ENCODE measurements at places on chromosomes 4 and X.

DNA sequence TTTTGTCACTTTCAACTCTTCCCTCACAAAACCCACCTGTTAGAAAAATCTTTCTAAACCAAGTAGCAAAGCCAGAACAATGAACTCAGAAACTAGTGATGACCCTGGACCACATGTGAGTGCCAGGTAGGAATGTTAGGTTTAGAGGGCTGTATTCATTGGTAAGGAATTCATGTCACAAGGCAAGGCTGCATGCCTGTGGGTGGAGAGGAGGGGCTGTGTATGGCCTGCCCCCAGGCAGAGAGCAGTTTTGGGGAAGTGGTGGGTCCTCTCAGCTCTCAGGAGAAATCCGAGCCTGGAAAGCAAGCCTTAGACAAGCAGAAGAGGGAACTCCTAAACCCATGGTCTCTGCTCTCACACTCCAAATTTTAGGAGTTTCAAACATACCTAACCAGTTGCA, 2.4 kb downstream of the RNF175 start:
- DNase-seq = no peak

- DNase-seq = no peak
Observed at GRCh38 chrX:81304563-81304962, 102.7 kb downstream of the SH3BGRL start.

DNA sequence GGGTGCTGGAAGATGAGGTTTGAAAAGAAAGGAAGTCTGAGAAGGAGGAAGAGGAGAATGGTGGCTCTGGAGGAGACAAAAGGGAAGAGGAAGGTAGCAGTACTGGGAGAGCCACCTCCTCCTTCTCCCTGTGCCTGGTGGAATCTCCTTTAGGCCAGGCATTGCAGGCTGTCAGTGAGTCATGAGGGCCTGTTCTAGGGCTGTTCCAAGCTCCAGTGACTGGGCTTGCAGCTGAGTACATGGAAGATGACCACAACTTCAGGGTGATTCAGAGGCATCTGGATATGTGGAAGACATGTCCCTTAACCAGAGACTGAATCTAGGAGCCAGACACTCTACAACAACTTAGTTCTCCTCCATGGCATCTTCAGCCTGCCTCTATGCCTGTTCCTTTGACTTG, 107.8 kb downstream of the EFNB1 start:
- peak; percentile 88 for DNase-seq

- peak; percentile 85 for DNase-seq
Observed at GRCh38 chr4:5051278-5052203, at the start of gene STK32B. TSS of gene STK32B (plus strand) at chr4:5051480.

- no peak for DNase-seq
Observed at GRCh38 chr4:148015058-148015457, 283.2 kb downstream of the ARHGAP10 start.

- DNase-seq = peak; percentile 30
Observed at GRCh38 chr4:26124753-26125321, 196.0 kb upstream of the RBPJ start.

DNA sequence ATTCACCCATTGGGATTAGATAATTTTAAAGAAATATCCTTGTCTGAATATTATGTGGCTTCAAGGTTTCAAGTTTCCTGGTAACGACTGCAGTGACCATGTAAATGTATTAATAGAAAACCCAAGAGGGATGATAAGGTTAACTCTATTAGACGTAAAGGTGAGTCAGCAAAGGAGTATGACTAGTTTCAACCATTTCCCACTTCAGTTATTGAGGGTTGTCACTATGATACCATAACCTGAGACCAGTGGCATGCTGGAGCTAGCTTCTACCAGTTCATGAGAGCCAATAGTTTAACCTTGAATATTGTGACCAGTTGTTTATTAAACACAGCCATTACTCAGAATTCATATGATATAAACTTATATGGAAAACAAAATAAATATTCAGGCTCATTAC, 270.1 kb downstream of the TMA16 start:
- no peak for DNase-seq

DNA sequence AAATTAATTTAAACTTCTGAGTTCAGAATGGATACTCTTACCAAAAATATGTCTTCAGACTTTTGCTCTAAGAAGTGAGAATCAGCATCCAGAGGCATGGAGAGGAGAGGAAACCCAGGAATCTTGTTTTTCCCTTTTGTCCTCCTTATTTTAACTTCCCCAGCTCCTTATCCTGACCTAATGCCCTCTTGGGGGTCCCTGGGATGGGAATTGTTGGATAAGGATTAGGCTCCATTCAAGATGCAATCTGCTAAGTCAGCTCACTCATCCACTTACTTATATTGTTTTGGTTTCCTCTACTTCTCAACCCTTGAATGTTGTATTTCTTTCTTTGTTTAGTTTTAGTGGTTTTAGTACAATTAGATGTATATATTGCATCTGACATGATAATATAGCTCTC, 208.4 kb upstream of the PCDH7 start:
- DNase-seq = no peak

DNA sequence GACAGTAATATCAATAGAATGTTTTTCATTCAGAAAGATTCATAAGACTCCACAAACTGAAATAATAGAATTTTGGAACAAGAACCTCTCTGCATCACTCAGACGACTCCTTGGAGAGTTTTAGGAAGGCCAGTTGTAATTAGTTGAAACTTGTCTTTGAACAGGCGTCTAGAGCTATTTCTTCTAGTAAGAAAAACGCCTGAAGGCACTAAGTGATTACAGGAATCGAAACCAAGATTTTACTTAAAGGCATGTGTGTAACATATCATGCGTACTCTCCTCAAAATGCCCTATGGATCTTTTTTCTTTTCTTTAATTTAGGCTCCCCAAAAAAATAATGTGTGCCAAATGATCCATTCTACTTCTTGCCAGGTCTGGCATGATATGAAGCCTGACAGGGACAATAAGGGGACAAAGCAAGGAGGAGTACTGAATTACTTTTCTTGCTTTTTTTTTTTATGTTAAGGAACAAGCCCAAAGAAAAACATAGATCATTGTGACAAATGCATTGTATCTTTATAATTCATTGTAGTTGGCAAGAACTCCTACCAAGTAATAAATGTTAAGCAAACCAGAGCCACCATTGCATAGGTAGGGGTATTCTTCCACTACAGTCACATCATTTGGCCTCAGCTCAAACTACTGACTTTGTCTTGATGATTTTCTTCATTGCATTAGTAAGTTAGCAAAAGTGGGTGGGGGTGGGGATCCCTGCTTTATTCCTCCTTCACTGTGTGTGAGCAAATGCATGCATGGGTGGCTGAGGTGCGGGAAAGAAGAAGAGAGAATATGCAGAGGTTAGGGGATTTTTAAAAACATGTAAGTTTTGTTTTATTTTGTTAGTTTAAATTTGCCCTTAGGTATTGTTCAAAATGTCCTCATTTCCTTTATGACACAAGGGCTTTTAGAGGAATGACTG, 79.9 kb upstream of the ATOH1 start:
- no peak for DNase-seq

DNA sequence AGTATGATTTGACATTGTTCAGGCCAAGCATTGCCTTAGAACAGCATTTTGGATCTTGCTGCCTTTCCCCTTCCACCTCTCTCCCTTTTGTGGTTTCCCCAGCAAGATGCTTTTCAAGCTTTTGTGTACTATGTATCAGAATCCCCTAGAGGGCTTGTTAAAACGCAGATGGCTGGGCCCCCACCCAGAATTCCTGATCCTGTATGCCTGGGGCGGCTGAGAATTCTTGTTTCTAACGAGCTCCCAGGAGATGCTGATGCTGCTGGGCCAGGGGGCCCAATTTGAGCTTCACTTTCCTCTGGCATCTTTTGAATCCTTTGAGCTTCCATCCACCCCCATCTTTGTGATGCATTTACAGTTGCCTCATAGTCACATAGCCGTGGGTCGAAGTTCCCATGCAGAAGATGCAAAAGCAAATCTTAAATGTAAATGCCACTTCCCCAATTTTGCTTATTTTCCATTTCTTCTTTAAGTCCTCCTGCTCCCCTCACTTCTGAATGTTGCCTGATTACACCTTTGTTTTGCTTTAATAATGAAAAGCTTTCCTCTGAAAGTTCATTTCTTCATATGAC, 18.5 kb downstream of the HCCS start:
- DNase-seq = peak; percentile 52

DNA sequence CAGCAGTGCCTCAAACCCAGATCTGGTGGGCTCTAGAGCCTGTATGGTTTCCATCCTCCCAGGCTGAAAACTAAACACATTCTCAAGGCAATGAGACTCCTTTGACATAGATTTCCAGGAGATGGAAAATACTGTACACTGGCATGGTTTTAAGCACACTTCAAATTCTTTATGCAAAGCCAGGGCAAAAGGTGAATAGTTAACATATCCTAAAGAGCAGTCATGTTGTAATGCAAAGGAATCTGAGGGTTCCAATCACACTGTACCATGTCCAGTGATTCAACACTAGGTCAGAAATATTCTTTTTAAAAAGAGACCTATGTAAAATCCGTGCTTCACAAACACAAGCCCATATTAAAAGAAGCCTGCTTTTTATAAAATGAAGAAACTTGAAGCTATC, 195.3 kb downstream of the QDPR start:
- DNase-seq = no peak

GRCh38 chr4:43607827-43608461, 715.4 kb downstream of the GRXCR1 start:
- DNase-seq = no peak

DNA sequence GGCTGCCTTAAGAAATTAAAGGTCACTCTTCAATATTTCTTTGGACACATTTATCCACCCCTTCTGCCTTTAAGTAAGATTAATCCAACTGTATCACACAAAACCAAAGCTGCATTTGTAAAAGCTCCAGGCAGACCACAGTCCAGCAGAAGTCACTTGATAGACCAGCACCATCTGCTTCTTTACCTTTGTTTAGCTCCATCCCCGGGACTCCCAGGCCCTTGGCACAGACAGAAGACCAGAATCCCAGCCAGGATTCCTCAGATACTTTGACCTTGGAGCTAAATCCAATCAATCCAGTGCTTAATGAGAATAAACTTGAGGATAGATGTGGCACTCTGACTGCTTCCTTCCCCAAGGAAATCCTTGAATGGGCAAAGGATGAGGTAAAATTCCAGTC, 333.1 kb upstream of the RASGEF1B start:
- DNase-seq = no peak

DNA sequence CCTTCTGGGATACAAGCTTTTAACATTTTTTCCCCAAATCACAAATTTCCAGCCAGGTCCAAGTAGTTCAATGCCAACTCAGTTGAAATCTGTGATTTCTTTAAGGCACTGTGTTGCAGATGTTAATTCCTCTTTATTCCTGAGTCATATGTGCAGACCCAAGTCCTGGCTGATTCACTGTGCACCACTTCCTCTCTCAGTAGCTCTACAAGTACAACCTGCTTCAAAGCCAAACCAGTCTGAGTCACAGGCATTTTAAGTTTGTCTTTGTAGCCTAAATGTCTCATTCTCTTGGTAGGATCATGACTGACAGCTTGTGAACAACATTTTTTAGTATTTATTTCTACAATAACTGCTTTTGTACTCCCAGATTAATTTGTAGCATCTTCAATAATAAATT, 165.6 kb upstream of the S100G start:
- DNase-seq = peak; percentile 94

DNA sequence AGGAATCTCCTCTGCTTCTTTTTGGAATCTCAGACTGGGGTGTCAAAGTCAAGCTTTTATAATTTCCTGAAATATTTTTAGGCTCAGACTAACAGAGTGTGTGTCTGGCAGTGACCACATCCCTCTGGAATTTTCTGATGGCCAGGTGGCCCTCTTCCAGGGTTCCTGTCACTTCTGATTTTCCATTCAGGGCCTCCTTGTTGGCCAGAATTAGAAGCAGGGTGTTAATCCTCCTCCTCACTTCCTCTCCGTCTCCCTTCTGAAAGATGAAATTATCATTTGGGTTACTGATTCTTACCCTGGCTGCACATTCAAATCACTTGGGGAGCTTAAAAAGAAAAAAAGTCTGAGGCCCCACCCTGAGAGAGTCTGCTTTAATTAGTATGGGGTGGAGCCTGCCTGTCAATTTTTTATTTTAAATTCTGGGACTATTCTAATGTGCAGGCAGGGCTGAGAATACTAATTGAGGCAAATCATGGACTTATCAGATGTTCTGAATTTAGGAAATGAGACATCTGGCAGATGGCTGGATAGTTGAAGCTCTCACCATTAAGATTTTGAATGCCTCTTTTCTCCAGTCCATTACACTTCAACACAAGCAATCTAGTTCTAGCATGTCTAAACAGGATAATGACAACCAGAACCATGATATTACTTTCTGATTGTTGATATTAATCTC, 43.2 kb downstream of the HAND2 start:
- DNase-seq = no peak

- DNase-seq = no peak
Observed at GRCh38 chr4:8656185-8656517, 63.6 kb downstream of the CPZ start.

DNA sequence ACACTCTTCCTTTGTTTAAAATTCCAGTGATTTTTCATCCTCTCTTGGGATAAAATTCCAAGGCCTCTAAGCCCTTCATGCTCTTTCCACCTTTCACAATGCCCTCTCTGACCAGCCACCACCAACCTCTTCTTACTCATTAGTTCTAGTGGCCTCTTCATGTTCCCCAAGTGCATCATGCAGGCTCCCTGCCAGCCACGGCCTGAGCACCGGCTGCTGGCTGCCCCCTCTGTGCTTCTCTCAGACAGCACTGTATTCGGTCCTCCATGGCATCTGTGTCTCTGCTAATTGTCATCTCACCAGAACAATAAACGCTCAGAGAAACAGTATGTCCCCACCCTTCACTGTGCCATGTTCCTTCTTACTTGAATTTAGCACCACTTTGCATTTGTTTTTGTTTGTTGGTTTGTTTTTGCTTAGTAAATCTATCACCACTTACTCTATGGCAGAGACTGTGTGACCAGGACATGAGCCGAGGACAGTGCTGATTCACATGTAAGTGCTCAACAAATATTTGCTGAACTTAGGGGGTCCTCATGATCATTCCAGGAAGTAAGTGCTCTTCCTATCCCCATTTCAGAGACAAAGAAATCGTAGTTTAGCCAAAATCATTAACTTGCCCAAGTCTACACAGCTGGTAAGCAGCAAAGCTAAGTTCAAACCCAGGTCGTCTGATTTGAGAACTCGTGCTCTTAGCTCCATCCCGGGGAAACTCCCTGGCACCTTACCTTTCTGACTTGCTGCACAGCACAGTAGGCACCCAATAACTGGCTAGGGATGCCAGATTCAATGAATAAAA, 77.1 kb upstream of the UCP1 start:
- peak; percentile 9 for DNase-seq

GRCh38 chrX:47198026-47198686, 4.5 kb downstream of the UBA1 start:
- DNase-seq = peak; percentile 68

- DNase-seq = no peak
Observed at GRCh38 chrX:143306991-143307937, 210.0 kb downstream of the SPANXN3 start.

GRCh38 chr4:105060628-105061027, 86.0 kb upstream of the TET2 start:
- DNase-seq = no peak

GRCh38 chr4:100989401-100989800, 357.9 kb downstream of the PPP3CA start:
- no peak for DNase-seq

- no peak for DNase-seq
Observed at GRCh38 chrX:102845020-102845419, 92.1 kb upstream of the RAB40AL start.

- DNase-seq = peak; percentile 94
Observed at GRCh38 chr4:152106113-152106763, 345.4 kb upstream of the GATB start.

GRCh38 chrX:50635817-50636365, 165.3 kb upstream of the DGKK start:
- DNase-seq = no peak

- no peak for DNase-seq
Observed at GRCh38 chrX:26871967-26872366, 591.2 kb downstream of the PPP4R3C start.

- peak; percentile 89 for DNase-seq
Observed at GRCh38 chr4:55445921-55446577, 50.3 kb downstream of the TMEM165 start.

Measured in AG10803 (cell line).